ENCODE measurements at places on chromosomes 12 and 14.

- DNase-seq: peak; percentile 44
Observed at GRCh38 chr12:26402648-26403047, 207.3 kb downstream of the SSPN start.

GRCh38 chr12:88946372-88946997, 366.2 kb upstream of the KITLG start:
- no peak for DNase-seq

DNA sequence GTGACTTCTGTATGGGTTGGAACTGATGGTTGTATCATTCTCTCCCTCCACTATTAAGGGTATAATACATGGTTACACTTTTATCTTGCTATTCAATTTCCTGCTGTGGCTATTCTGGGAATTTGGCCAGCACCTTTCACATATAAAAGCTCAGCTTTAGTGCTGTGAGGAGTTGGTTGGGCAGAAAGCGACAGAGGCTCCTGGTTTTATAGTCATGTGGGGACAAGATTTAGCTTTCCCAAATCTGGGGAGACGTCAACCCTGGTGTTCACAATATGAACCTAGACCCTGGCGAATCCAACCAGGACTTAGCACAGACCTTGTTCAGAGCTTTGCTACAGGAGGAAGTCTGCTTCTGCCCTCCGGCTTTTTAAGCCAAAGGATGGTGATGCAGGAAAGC, 36.5 kb downstream of the FOS start:
- DNase-seq: no peak

- DNase-seq: no peak
Observed at GRCh38 chr12:12273291-12273957, 6.6 kb upstream of the LRP6 start.

DNA sequence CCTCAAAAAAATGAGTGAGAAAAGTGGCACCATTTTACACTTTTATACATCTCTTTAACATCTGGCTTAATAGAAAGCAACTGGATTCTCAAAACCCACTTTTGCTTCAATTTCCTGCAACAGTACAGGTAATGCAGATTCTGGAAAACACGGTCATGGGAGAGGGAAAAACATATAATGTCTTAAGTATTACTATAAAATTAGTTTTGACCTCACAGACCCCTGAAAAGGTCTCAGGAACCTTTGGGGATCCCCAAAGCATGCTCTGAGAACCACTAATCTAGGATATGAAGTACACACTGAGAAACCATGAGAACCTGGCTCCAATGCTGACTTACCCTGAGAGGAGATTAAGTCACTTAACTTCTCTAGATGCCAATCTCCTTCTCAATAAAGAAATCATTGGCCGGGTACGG, 64.7 kb downstream of the PPP2R5E start:
- DNase-seq: no peak

DNA sequence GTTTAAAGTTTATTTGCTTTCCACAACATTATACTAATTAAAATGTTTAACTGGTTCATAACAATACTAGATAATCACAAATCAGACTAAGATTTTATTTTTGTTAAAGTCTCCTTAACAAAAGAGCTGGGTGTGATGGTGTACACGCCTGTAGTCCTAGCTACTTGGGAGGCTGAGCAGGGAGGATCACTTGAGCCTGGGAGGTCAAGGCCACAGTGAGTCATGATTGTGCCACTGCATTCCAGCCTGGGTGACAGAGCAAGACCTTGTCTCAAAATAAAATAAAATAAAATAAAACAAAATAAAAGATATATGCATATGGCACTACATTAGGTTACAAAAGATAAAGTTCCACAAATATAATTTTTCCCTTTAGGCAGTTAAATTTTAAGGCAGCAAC, 5.6 kb downstream of the MIS18BP1 start:
- DNase-seq: no peak

GRCh38 chr12:113221997-113222729, 899 bp downstream of the TPCN1 start:
- DNase-seq: no peak

DNA sequence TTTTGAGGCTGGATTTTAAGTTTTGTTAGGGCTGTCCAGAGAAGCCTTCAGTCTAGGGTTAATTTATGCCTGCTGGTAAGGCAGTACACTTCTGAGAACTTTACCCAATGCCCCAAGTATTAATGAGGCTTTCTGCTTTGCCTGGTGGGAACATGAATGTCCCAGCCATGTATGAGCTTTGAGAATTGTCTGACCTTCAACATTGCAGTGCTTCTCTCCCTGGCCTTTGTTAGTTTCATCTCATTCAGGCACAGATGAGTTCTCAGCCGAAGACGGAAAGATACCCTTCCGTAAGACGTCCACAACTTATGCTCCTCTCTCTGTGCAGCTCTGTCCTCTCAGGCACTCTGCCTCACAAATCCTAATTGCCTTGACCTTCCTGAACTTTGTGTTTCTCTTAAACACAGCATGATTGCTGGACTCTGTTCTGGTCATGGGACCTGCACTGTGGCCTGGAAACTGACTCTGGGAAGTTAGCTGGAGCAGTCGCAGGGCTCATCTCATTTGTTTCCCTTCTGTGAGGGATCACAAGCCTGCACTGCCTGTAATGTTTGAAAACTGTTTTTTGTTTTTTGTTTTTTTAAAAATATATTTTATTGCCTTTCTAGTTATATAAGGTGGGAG, 15.7 kb downstream of the CHPT1 start:
- DNase-seq: no peak

GRCh38 chr14:69300601-69301221, 40.8 kb downstream of the GALNT16 start:
- no peak for DNase-seq

GRCh38 chr12:27573972-27574371, 50.0 kb downstream of the PPFIBP1 start:
- DNase-seq: no peak

DNA sequence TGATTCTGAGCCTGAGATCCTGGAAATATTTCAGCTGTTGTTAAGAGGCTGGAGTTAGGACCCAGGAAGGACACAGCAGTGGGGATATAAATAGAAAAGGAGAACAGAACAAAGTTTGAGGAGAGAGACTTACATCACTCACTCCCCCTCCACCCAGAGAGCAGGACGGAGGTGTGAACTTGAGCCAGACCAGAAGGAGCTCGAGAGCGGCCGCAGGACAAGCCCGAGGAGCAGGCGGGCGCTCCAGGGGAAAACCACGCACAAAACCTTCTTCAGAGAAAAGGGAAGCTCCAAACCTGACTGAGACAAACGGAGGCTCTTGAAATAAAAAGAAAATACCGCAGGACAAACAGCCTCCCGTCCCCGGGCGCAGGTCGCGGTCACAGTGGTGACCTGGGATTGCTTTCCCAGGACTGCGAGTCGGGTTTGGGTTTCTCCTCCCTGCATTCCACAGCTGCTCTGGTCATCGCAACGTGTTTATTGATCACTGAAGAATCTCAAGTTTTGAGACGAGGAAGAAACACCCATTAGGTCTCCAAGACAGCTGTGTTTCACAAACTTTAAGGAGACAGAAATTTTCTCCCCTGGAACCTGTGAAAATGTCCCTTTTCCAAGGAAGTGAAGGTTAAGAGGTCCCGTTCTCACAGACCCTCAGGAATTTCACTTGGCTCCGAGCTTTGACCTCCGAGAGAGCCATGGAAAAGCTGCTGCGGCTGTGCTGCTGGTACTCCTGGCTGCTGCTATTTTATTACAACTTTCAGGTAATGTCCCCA, at the start of gene ADGRD1:
TSS of gene ADGRD1 (plus strand) at position 137 of the 773 bp plus-strand sequence. CDS start at position 696, 559 bp downstream.
- DNase-seq: no peak

GRCh38 chr12:13386323-13387039, 190.0 kb downstream of the EMP1 start:
- DNase-seq: no peak

DNA sequence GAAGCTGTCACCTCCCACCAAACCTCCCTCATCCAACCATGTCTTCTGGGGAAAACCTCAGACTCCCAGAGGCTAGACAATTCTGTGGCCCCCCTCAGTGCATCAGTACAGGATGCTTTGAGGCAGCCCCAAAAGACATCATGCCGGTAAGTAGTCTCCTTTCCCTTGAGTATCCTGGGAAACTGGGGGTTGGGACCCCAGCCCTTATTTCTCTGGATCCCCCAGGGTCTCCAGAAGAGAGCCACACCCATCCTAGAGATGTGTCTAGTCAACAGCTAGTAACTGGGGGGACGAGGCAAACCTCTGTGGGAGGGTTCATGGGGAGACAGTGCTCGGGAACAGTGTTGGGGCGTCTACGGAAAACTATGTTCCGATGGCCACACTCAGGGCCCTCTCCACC, 974.2 kb upstream of the TMEM132C start:
- no peak for DNase-seq

DNA sequence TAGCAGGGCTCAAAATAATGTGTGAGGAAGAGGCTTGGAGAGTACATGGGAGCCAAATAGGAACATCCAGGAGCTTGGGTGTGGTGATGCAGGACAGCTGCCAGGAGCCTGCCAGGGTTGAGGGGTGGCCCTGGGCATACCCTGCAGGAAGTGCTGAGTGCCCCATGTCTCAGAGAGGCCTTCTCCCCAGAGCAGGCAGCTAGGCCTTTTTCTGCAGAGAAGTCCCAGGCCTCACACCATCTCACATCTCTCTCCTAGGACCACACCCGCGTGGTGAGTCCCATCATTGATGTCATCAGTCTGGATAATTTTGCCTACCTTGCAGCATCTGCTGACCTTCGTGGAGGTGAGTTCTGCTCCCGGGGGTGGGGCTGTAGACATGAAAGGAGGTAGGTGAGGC, 66.9 kb downstream of the ERH start:
- DNase-seq: no peak

- DNase-seq: peak; percentile 12
Observed at GRCh38 chr14:59632381-59632780, 55.8 kb upstream of the CCDC175 start.

All from NCI-H510A (cell line).